Mesendoderm (in vitro differentiated cells): ENCODE measurements at places on chromosomes 1 and 21.
A peak's percentile ranks its signal among the peaks of the same experiment; 100 is the strongest.

- DNase-seq: peak; percentile 13
- no peaks in the 10 kb centered on the region for H3K27me3 ChIP-seq
- no peaks in the 10 kb centered on the region for H3K4me1 ChIP-seq
- no peaks in the 10 kb centered on the region for H3K36me3 ChIP-seq
Observed at GRCh38 chr21:37891972-37892371, 24.3 kb downstream of the KCNJ6 start.

DNA sequence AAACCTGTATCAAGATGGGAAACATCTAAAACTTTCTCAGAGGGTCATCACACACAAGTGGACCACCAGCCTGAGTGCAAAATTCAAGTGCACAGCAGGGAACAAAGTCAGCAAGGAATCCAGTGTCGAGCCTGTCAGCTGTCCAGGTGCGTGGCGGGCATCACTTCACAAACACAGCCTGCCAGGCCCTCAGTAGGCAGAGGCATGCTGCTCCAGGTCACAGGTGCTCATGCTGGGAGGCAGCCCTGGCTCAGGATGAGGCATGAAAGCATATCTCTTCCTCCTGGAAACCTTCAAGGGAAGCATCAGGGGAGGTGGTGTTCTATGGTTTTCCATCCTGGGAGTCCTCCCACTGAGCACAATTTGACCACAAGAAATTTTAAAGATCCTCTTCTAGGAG, 6.3 kb downstream of the CD2 start:
- H3K4me1 ChIP-seq: no peaks in the 10 kb centered on the region
- H3K27ac ChIP-seq: no peak overlapping the region
- H3K4me3 ChIP-seq: no peak overlapping the region
- H3K36me3 ChIP-seq: no peaks in the 10 kb centered on the region
- DNase-seq: no peak

GRCh38 chr1:211236633-211237320, 22.4 kb upstream of the RCOR3 start:
- no peaks in the 10 kb centered on the region for H3K27me3 ChIP-seq
- H3K27ac ChIP-seq: no peak overlapping the region
- H3K36me3 ChIP-seq: no peaks in the 10 kb centered on the region

DNA sequence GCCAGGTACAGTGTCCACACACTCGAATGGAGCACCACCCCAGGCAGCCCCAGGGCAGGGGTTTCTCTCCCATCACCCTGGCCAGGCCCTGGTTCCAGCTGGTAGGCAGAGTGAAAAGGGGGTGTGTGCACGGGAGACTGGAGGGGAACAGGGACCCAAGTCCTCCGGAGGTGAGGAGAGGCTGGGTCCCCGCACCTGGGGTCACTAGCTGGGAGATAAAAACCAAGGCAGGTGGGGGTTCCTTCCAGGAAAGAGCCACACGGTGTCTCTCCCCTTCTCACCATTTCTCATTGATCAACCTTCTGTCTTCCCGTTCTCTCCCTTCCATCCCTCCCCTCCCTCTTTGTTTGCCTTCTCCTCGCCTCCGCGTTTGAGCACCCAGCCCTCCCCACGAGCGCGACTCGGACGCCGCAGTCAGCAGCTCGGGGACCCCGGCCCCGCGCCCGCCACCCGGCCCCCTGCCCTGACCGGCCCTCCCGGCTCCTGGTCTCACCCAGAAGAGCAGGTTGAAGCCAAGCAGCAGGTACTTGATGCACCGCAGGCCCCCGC, 358 bp downstream of the TSPAN2 start:
- H3K4me1 ChIP-seq: no peaks in the 10 kb centered on the region
- no peak overlapping the region for H3K27ac ChIP-seq
- peak overlapping the region; percentile 39 for H3K4me3 ChIP-seq
- no peaks in the 10 kb centered on the region for H3K36me3 ChIP-seq
- no peaks in the 10 kb centered on the region for H3K27me3 ChIP-seq
- peak; percentile 8 for DNase-seq

DNA sequence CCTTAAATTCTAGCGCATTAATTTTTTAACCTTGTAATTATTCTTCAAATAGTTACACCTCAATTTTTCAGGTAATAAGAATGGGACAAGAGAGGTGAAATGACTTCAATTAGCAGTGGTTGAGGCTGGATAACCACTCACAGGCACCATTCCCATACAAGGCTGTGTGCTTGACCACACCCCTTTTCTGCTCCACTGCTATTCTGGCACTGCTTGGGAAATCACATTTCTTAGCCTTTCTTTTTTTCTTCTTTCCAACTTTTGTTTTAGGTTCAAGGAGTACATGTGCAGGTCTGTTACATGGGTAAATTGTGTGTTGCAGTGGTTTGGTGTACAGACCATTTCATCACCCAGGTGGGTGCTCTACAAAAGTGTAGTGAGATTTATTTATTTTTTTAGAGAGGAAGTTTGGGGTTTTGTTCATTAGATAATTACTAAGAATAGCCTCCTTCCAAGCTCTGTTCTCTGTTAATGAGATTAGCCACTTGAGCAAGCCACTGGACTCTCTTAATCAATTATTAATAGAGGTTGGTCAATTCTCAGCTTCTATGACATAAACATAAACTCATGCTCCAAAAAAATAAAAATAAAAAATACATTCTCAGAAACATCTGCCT, 14.4 kb downstream of the ILDR2 start:
- H3K27ac ChIP-seq: no peak overlapping the region
- no peaks in the 10 kb centered on the region for H3K36me3 ChIP-seq
- H3K27me3 ChIP-seq: no peaks in the 10 kb centered on the region
- no peak overlapping the region for H3K4me3 ChIP-seq

DNA sequence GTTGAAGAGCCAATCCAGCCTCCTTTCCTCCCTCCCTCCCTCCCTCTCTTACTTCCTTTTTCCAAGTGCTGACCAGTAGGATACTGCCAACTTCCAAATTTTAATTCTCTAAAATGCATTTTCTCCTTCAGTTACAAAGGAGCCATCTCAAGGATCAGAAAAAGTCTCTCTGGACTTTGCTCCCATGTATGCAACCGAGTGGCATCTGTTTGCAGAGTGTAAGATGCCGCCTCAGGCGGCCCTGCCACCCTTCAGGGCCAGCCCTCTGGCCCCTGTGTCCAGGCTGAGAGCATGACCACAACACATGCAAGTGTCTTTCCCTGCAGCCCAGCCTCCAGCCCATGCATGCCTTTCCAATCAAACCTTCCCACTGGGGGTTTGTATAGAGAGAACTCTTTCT, 205.3 kb upstream of the RAB4A start:
- no peaks in the 10 kb centered on the region for H3K4me1 ChIP-seq
- H3K27me3 ChIP-seq: no peaks in the 10 kb centered on the region
- H3K27ac ChIP-seq: no peak overlapping the region
- H3K4me3 ChIP-seq: no peak overlapping the region
- DNase-seq: no peak

DNA sequence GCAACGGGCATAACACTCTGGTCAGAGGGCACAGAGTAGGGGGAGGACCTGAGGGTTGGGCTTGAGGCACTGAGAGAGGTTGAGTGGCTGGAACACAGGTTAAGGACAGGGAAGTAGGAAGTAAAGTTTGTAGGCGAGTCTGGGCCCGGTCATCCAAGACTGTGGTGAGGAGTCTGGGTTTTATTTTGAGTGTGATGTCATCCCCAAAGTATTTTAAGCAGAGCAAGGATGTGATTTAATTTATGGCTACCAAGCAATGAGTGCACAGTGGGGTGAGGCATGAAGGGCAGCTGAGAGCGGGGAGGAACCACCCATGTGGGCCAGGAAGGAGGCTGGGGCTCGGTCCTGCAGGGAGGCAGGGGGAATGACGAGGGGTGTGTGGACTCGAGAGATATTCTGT, 11.2 kb upstream of the VWA5B1 start:
- H3K27ac ChIP-seq: no peak overlapping the region
- H3K4me3 ChIP-seq: no peak overlapping the region
- H3K4me1 ChIP-seq: peaks cover 13% of the 10 kb centered on the region
- H3K27me3 ChIP-seq: no peaks in the 10 kb centered on the region
- no peaks in the 10 kb centered on the region for H3K36me3 ChIP-seq
- DNase-seq: peak; percentile 73

- H3K4me3 ChIP-seq: no peak overlapping the region
- H3K36me3 ChIP-seq: no peaks in the 10 kb centered on the region
- H3K4me1 ChIP-seq: no peaks in the 10 kb centered on the region
- no peak overlapping the region for H3K27ac ChIP-seq
- no peak for DNase-seq
- no peaks in the 10 kb centered on the region for H3K27me3 ChIP-seq
Observed at GRCh38 chr1:42040159-42040558, 113.1 kb upstream of the GUCA2B start.

DNA sequence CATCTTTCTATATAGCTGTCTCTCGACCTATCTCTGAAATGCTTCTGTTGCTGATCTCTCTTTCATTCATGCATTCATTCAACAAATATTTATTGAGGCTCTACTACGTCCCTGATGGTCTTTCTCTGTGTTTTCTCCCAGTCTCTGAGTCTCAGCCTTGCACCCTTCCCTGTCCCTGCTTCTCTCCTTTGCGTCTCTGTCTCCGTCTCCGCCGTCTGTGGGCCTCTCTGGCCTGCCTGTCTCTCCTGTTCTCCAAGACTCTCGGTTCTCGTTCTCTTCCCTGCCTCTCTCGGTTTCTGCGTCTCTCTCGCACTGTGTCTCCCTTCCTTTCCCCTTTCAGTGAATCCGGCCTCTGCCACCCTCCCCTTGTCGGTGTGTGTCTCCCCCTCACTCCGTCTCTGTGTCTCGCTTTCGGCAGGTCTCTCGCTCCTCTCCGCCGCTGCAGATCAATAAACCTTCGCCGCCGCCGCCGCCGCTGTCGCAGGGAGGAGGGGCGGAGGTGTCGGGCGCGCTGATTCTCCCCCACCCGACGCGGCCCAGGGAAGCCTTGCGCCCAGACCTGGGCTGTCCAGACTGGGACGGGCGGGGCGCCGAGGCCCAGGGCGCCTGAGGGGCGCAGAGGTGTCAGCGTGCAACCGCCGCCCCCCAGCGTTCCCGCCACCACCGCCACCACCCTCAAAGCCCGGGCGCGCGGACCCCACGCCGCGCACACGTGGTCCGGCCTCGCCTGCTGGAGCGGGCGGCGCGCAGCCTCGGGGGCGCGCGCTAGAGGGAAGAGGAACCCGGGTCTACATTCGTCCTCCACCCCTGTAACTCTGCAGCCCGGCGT, 3.0 kb downstream of the EFNA3 start:
- no peaks in the 10 kb centered on the region for H3K36me3 ChIP-seq
- no peak for DNase-seq
- no peak overlapping the region for H3K27ac ChIP-seq

DNA sequence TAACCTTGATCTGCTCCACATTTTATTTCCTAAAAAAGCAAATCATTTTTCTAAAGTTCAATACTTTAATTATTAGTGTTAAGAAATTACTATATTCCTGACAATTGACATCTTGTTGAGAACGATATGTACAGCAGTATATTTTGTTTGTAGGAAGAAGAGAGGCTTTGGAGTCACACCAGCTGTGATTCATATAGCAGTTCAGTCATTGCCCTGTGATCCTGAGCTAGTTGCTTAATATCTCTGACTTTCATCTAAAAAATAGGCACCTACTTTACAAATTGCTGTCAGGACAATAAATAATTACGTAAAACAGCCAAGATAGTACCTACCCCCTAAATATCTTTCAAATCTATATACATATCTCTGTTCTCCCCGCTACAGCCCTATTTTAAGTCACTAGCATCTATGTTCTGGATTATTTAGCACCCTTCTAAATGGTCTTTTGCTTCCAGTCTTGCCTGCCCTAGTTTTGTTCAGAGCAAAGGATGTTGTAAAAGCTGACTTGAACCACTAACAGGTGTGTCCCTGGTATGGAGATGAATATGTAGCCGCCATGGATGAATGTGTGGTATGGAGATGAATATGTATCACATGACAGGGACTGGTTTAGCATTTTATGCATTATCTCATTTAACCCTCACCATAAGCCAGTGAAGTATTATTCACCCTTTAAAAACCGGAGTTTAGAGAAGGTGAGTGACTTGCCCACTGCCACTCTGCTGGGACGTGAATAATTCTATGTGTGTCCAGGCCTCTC, 42.2 kb downstream of the RNF220 start:
- H3K27me3 ChIP-seq: no peaks in the 10 kb centered on the region
- H3K27ac ChIP-seq: no peak overlapping the region
- DNase-seq: no peak
- no peak overlapping the region for H3K4me3 ChIP-seq
- H3K4me1 ChIP-seq: no peaks in the 10 kb centered on the region

GRCh38 chr1:206702803-206703202, 18.1 kb downstream of the MAPKAPK2 start:
- H3K36me3 ChIP-seq: no peaks in the 10 kb centered on the region
- no peak overlapping the region for H3K4me3 ChIP-seq
- no peaks in the 10 kb centered on the region for H3K27me3 ChIP-seq
- H3K4me1 ChIP-seq: peaks cover 8% of the 10 kb centered on the region
- H3K27ac ChIP-seq: no peak overlapping the region

DNA sequence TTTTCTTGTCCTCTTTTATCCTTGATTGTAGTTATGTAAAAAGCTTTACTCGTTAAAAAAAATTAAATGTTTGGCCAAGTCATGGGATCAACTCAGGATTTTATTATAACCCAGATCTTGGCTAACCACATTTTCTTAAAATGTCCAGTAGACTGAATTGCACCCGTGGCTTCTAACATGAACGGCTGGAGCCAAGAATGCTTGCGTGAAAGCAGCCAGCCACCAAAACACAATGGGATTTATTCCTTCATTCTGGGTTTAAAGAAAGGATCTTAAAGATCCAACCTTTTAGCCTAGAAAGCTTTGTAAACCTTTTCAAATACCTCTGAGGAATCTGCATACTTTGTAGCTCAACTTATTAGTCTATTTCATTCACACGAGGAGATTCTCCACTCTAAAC, 404.4 kb downstream of the USP25 start:
- H3K4me3 ChIP-seq: no peak overlapping the region
- H3K4me1 ChIP-seq: no peaks in the 10 kb centered on the region
- H3K27ac ChIP-seq: no peak overlapping the region
- DNase-seq: no peak
- no peaks in the 10 kb centered on the region for H3K27me3 ChIP-seq

DNA sequence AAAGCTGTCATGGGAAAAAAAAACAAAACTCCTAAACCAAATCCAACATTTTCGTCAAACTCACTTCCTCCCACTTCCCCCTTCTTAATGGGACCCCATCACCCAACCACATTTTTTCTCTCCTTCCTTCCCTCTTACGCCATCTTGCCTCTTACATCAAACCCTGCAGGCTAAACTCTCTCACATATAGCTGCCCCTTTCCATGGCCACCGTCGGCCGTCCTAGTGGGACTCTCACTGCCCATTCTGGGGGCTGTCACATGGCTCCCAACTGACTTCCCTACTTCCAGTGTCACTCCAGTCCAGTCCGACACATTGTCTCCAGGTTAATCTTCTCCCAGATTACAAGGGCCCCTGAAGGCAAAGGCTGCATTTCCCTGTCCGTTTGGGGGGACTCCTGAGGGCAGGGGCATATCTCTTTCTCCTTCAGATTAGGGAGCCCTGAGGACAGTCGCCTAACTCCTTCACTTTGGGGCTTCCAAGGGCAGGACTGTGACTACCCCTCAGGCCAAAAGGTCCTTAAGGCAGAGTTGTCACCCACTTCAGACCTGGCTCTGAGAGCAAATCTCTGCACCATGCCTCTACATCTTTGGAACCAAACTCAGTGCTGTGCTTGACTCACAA, 658 bp downstream of the UBXN11 start:
- no peaks in the 10 kb centered on the region for H3K36me3 ChIP-seq
- DNase-seq: peak; percentile 51
- H3K4me3 ChIP-seq: peak overlapping the region; percentile 96
- H3K27ac ChIP-seq: no peak overlapping the region
